ENCODE measurements at places on chromosomes 12 and 14.

DNA sequence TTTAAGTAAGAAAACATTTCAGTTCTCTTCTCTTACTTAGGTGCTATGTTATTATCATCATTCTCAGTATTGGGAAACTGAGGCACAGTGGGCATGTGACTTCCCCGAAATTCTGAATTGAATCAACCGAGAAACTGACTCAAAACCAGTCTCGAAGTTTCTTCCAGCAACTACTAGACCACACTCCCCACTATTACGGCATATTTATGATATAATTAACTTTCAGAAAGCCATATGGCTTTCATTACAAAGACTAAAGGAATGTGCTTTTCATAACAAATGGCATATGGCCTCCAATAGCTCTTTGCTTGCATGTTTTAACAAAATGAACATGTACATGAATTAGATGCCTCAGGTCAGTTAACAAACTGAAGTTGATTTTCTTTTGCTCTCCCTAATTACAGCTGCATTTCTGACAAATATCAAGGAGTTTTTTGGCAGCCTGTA, 182.9 kb upstream of the SLC38A2 start:
- DNase-seq: no peak

- DNase-seq: no peak
These were observed 13.8 kb downstream of the GXYLT1 start for GRCh38 chr12:42130672-42131402.

- DNase-seq: no peak
These were observed 54.4 kb downstream of the SRGAP1 start for GRCh38 chr12:63898764-63899337.

DNA sequence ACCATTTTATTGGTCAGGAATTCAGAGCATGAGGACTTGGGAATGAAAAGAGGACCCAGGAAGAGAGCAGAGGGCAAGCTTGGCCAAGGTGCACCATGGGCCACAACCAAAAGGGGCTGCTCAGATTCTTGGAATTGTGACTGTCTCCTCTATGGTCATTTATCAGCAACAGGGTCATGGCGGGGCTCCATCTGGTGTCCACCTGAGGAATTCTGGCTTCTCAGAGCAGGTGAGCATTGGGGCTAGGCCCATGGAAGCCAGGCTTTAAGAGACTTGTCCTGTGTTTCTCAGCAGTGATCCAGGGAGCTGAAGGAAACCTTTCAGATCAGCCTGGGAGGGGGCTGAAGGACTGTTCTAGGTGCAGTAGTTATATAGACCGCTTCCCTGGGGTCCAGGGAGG, 2.6 kb upstream of the RIN3 start:
- no peak for DNase-seq

DNA sequence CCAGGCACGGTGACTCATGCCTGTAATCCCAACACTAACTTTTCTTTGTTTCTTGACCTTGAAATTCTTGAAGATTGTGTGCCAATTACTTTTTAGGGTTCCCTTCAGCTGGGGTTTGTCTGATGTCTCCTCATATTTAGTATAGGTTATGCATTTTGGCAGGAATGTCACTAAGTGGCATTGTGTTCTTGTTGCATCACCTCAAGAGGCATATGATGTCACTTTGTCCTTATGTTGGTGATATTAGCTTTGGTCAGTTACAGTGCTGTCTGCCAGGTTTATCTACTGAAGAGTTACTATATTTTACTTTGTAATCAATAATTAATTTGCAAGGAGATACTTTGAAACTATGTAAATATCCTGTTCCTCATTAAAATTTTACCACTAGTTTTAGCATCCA, 61.0 kb upstream of the BTG1 start:
- DNase-seq: no peak

GRCh38 chr12:42402821-42403411, 76.9 kb downstream of the PPHLN1 start:
- no peak for DNase-seq

GRCh38 chr14:69263771-69264170, 3.8 kb downstream of the GALNT16 start:
- DNase-seq: no peak

DNA sequence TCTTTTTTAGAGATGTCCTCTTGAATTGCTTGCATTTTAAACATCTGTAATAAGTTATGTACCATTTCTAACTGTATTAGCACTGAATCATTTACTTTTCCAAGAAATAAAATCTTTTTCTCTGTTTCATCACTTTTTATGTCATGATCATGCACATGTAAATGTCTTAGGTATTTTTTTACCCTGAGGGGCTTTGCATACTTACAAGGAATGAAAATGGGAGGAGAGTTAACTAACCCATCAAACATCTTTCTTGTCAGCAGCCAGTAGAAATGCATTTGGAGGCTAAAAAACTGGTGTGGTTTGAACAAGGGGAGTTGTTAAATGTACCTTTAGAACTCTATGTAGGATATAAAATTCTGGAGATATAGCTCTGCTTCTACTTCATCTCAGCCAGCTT, 1080.3 kb downstream of the GALC start:
- DNase-seq: no peak

GRCh38 chr12:48696626-48697025, 14.6 kb upstream of the KANSL2 start:
- no peak for DNase-seq

GRCh38 chr14:98234208-98234607, 1037.8 kb downstream of the BCL11B start:
- DNase-seq: no peak

DNA sequence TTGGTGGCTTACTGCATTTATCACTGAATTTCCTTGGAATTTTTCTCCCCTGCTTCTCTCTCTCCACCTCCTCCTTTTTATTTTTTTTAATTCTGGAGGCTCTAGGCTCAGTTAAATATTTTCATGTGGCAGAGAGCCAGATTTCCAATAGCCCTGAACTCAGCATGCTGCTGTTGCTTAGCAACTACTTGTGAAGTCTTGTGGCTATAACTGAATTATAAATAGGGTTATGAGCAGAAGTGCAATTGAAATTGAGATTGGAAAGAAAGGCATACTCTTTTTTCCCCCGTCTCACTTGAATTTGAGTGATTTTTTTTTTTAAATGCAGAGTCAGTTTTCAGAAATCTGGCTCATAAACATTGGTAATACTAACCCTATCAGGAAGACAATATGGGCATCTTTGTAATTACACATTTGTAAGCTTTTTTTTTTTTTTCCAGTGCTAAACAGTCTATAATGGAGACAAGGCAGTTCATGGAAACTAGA, 38.3 kb downstream of the ATF7IP start:
- peak; percentile 70 for DNase-seq
